ENCODE measurements at places on chromosomes 6 and 20.

DNA sequence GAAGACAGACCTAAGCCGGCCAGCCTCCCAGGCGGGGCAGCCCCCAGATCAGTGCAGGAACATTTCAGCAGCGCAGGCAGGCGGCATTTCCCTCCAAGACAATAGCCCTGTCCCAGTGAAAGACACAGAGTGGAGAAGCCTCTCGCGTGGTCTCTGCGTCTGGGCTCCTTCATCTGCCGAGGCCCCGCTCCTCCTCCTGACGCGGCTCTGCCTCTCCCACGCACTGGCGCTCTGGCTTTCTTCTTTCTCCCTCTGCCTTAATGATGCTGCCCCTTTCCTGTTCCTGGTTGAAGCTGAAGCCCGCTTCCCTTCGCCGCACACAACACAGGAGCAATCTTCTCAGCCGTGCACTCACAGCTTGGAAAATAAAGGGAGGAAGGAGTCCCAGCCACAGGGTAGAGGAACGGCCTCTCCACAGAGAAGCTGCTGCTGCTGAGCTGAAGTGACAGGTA lies 347.5 kb downstream of the CDH4 start:
- DNase-seq = no peak

GRCh38 chr20:40197691-40198090 lies 491.3 kb downstream of the MAFB start:
- DNase-seq = no peak

- DNase-seq = no peak
These were observed 441.1 kb downstream of the MEI4 start for GRCh38 chr6:78093906-78094305.

- no peak for DNase-seq
These were observed 67.9 kb upstream of the TGM3 start for GRCh38 chr20:2227861-2228260.

GRCh38 chr20:44095831-44096230 lies 91.2 kb downstream of the JPH2 start:
- no peak for DNase-seq

DNA sequence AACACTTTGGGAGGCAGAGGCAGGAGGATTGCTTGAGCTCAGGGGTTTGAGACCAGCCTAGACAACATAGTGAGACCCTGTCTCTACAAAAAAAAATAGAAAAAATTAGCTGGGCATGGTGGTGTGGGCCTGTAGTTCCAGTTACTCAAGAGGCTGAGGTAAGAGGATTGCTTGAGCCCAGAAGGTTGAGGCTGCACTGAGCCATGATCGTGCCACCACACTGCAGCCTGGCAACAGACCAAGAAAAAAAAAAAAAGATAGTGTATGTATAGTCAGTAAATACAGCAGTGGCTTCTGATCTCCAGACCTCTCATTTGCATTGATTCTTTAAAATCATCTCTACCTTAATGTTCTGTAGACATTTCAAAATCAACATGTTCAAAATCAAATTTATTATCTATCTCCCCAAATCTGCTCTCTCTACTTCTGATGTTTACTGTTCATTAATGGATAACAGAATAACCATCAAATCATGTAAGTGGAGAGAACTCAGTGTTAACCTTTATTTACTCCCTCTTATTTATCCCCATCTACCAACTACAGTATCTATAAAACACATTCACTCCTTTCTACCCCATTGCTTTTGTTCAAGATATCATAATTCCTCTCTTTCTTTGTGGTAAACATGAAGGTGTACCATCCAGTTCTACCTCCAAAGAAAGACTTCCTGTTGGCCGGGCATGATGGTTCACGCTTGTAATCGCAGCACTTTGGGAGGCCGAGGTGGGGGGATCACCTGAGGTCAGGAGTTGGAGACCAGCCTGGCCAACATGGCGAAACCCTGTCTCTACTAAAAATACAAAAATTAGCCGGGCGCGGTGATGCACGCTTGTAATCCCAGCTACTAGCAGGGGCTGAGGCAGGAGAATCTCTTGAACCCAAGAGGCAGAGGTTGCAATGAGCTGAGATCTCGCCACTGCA lies 7.7 kb downstream of the PROCR start:
- DNase-seq = no peak

- no peak for DNase-seq
These were observed 384.6 kb downstream of the CDKAL1 start for GRCh38 chr6:20918868-20919267.

DNA sequence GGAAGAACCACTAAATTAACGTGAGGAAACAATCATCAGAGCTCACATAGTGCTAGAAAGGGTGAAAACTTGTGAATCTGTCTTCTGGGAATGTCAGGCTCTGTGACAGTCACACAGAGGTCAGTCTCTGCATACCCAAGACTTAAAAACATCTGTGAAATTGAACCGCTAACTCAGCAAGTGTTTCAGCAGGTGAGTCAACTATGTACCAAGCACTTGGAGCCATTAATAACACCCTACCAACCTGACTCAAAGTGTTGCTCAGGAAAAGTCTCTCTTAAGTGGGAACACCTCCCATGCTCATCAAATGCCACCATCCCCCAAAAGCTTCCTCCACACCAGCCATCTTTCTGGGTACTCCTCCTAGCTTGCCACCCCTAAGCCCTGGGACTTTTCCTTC lies 92.3 kb upstream of the CARMIL1 start:
- no peak for DNase-seq

DNA sequence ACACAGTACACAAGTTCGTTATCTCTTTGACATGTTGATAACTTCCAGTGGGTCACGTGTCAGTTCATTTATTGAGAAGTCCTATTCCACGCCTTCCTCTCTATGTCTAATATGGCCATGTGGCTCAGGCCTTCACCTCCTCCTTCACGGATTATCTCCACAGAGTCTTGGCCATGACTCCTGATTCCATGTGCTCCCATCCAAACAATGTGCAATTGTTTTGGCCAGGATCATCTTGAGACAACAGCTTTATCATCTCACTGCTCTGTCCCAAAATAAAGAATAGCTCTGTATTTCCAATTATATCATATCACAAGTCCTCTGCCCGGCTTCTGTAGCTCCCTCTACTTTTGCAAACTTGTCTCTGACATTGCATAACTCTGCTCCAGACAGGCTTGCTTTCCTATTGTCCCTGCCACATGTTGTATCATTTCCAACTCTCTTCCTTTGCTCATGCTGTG lies 11.1 kb upstream of the TXNDC5 start:
- no peak for DNase-seq

- DNase-seq = no peak
These were observed 230.1 kb upstream of the MOCS1 start for GRCh38 chr6:40164345-40164755.

- DNase-seq = no peak
These were observed 195.4 kb downstream of the TBX18 start for GRCh38 chr6:84568971-84569370.

GRCh38 chr6:14590586-14590985 lies 473.0 kb downstream of the CD83 start:
- DNase-seq = no peak

GRCh38 chr6:82111114-82111513 lies 136.4 kb downstream of the IBTK start:
- DNase-seq = no peak

DNA sequence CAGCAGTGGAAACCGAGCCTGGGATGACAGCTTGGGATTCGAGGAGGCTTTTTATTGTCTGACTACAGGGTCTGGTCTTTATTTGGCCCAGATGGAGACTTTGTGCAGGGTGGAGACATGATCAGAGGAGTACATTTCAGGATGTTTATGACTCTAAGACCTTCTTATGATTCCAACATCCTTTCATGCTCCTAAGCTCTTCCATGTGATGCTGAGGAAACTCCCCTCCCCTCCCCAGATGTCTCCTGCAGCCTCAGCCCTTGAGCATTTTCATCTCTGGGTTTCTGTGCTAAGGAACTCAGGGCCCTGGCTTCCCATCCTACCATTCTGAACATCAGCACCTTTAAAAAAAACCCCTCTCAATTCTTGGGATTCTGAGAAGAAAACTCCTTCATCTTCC lies 186.6 kb downstream of the SOX4 start:
- no peak for DNase-seq

All from T-cell (primary cell).